ENCODE measurements at places on chromosomes 13 and 19.
A peak's percentile ranks its signal among the peaks of the same experiment; 100 is the strongest.

GRCh38 chr13:30702006-30702405 lies 33.3 kb upstream of the ALOX5AP start:
- DNase-seq = no peak

GRCh38 chr13:89181041-89181440 lies 1509.9 kb downstream of the SLITRK5 start:
- DNase-seq = no peak

DNA sequence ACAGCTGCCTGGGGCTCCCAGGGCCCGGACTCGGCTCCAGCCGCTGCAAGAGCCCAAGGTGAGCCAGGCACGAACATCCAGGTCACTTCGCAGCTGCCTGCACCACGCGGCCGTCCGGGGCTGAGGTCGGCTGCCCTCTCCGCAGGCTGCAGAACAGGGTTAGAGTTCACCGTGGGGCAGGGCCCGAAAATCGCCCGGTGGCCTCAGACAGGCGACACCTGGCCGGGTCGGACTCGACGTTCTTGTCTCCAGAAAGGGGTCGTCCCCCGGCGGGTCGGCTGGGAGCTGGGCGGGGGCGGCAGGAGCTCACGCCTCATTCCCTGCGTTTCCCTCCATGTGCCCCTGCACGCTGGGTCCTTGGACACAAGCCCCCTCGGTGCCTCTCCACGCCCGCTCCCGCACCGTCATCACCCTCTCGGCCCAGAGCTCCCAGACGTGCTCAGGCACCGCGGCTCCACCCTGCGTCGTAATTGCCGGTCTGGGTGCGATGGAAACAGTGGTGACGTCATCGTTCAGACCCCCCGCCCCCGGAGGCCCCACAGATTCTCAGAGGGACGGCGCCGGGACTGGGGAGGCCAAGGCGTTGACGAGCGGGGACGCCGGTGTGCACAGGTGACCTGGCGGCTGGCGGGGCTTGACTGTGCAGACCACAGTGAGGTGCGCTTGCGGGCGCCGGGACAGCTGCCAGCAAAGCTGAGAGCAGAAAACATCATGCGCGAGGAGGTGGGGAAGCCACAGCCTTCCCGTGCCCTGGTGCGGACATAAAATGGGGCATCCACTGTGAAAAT lies 4.0 kb upstream of the GRIN3B start:
- peak; percentile 80 for DNase-seq

DNA sequence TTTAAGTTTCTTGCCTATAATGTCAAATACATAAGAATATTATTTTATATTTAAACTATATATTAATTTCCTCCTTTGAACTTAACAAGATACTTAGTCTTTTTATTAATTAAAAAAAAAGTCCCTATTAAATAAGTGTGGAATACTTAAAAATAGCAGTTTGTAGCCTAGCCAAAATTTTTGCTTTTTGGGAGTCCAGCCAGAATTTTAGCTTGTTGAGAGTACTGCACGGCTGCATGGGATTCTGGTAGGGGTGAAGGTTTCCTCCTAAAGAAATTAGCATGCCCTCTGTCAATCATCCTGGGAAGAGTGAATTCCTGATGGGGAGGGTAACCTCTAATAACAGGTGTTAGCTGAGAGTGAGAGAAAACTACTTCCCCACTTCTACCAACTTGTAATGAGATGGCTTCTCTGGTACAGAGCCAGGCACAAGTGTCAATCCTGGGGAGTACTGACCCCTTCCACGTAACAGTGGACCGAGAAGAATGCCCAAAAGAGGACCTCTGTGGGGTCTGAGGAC lies 195.7 kb downstream of the SPRY2 start:
- DNase-seq = no peak

- peak; percentile 31 for DNase-seq
Measured at GRCh38 chr13:103525530-103525929, 459.3 kb upstream of the SLC10A2 start.

GRCh38 chr19:7507884-7508283 lies 8.0 kb upstream of the ZNF358 start:
- DNase-seq = no peak

All from NCI-H1105 treated with DMSO at 0.1 percent for 48 hours (cell line).